ENCODE measurements at places on chromosomes 3 and 15. TPM values are rescaled to one million over a fixed set of nuclear protein-coding genes. Genes with fewer than 3 reads are reported as not detected.
A peak's percentile ranks its signal among the peaks of the same experiment; 100 is the strongest.

Gene EIF4A2
- total RNA-seq, result 841 TPM

Gene LYSMD4
- 16.3 TPM for total RNA-seq

Gene CPNE4
- not detected for total RNA-seq

Gene CCR9
- not detected for total RNA-seq

Gene CX3CR1
- total RNA-seq, result not detected

GRCh38 chr3:35666888-35667287 lies 27.6 kb downstream of the ARPP21 start:
- DNase-seq, result no peak

GRCh38 chr15:100043068-100043641 lies 298.6 kb downstream of the ADAMTS17 start:
- DNase-seq, result no peak

- no peak for DNase-seq
Observed at GRCh38 chr3:43405888-43406642, 119.7 kb downstream of the SNRK start.

- DNase-seq, result peak; percentile 26
Observed at GRCh38 chr15:96889734-96890480, 559.4 kb downstream of the NR2F2 start.

- DNase-seq, result no peak
Observed at GRCh38 chr15:91136386-91136923, 36.4 kb downstream of the SV2B start.

DNA sequence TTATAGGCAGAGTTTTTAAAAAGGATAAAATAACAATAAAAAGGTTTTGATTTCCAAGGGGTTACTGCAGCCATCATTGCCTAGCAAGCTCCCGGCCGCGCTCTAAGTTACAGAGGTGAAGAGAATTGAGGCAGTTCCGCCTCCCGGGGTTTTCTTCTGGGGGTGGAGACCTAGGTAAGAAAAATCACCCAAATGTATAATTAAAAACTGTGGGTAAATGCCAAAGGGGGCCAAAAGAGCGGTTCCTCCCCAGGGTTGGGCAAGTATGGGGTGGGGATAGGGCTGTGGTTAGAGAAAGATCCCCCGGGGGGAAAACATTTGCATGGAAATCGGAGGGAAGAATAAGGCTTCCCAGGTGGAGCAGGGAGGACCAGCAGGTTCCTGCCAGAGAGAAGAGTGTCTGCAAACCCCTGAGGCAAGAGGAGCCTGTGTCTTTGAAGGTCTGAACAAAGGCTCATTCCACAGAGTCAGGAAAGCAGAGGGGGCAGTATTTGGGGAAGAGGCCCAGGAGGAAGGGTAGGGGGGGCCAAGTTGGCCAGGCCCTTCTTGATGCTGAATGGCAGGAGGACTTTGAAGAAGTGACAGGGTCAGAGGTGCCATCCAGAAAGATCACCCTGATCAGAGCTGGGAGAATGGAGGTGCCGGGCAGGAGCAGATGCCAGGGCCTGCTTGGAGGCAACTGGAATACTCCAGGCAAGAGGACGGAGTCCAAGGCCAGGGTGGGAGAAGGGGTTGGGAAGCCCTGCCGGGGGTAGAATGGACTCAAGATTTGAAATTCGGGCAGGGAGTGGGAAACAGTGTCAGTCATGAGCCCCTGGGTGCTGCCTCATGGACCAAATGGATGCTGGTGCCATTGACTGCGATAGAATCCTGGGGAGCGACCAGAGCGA lies 152.9 kb upstream of the RGMA start:
- peak; percentile 65 for DNase-seq

DNA sequence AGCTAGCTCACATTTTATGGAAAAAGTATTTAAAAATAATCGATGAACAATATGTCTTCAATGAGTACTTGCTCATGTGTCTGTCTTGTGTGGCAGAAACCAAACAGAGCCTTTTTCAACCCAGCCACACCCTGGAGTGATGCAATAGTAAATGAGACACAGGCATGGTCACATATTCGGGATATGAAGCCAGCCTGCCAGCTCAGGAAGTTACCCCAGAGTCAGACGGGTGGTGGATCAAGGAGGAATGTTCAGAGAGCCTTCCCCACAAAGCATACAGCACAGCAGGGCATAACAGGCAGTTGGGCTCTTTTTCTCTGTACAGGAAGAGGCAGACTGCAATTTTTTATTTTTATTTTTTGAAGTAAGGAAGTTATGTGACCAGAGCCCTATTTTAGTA lies 27.3 kb downstream of the LARP6 start:
- DNase-seq, result no peak

- no peak for DNase-seq
Observed at GRCh38 chr3:20319551-20319950, 133.5 kb upstream of the SGO1 start.

DNA sequence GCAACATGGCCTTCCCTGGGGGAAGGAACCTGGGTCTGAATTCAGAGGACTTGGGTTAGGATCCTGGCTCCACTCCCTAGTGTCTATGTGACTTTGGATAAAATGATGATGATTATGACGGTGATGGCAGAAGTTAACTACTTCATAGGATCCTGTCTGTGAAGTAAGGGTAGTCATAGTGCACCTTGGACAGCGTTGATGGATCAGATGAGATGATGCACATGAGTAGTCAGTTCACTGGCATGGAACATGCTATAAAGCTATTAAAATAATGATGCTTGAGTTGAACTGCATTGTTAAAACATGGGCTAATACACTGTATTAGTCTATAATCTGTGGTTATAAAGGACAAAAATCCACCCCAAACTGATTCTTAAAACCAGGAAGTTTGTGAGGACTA lies 62.0 kb downstream of the EEFSEC start:
- no peak for DNase-seq

- no peak for DNase-seq
Observed at GRCh38 chr15:35933531-35933930, 387.6 kb upstream of the DPH6 start.

Measured in neural progenitor cell (in vitro differentiated cells).